ENCODE measurements at places on chromosomes 6 and 20.

DNA sequence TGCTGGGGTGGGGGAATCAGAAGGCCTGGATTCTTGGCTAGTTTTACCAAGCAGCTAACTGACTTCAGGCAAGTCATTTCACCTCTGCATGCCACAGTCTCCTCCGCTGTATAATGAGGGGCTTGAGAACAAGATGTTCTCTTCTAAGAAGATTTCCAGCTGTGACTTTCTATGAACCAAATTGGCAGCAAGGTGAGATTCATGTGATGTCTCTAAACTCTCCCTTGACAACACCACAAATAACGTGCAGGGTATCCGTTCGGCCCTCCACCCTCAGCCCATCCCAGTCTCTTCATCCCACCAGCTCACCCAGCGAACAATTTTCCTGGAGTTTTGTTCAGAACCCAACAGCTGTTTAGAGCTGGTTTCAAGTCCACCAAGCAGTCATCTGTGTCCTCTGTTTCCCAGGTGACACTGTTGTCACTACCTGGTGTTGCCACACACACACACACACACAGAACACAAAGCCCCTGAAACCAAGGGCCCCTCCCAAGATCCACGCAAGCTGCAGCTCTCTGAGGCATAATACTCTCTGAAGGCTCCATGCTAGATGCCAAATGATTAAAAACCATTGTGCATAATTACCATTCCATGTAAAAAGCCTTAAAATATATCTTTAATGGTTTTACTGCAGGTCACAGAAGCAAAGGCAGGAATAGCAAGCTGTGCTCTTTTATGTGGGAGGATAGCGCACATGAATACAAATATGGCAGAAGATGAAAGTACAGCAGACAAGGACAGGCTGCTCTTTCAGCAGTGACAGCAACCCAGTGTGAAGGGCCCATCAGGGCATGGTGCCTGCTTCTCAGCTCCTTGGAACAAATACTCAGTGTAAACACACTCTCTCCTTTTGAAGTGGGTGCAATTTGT, 48.2 kb downstream of the ARHGAP18 start:
- DNase-seq = no peak

- no peak for DNase-seq
Observed at GRCh38 chr6:44701038-44701636, 313.6 kb downstream of the CDC5L start.

- DNase-seq = no peak
Observed at GRCh38 chr6:41599015-41599851, 39.0 kb upstream of the MDFI start.

- DNase-seq = no peak
Observed at GRCh38 chr6:147023148-147023547, 181.1 kb upstream of the STXBP5 start.

DNA sequence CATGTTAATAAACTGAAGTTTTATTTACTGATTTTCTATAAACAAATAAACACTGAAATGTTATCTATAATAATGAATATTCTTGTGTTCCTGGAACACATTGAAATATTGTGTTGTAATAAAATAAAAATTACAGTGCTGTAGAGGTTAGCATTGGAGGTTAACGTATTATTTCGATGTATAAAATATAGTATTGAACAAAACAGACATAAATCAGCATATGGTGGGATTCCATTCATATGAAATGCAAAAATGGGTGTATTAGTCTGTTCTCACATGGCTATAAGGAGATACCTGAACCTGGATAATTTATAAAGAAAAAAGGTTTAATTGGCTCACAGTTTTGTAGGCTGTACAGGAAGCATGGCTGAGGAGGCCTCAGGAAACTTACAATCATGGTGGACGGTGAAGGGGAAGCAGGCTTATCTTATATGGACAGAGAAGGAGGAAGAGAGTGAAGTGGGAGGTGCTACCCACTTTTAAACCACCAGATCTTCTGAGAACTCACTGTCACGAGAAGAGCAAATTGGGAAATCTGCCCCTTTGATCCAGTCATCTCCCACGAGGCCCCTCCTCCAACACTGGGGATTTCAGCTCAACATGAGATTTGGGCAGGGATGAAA, 24.6 kb upstream of the BMP6 start:
- no peak for DNase-seq

DNA sequence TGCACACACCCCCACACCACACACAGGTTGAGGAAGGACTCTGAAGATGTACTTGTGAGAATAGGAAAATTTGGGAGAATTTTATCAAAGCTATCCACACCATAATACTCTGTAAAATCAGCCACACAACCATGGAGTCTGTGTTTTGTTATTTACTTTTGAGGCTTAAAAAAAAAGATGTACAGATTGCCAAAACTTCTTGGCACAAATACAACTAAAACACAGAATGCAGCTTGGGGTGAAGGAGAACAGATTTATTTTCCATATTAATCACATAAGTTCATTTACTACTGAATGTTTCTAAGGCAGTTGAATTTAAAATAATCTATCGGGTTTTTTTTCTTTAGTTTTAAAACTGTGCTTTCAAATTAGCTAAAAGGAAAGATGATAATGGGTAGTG, 32.8 kb upstream of the KCNQ5 start:
- DNase-seq = no peak
